Fibroblast of villous mesenchyme (primary cell): ENCODE measurements at places on chromosomes 3 and 15.

- DNase-seq: peak; percentile 76
These were observed 572.2 kb downstream of the MECOM start for GRCh38 chr3:169091196-169091823.

DNA sequence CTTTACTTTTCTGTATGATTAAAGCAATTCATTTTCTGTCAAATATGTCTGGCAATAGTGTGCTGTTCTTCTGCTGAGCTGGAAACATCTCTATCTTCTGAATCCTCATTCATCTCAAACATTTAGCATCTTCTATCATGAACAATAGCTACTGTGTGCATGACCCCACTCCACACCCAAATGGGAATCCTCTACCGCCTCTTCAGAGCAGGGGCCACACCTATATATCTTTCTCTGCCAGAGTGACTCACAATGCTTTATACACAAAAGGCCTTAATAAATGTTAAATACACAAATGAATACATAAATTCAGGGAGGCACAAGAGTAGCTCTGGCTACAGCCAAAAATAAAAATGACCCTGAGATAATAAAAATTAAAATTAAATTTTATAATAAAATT lies 8.0 kb downstream of the ALDH1A2 start:
- DNase-seq: no peak

GRCh38 chr15:87653646-87654045 lies 602.9 kb downstream of the NTRK3 start:
- no peak for DNase-seq

DNA sequence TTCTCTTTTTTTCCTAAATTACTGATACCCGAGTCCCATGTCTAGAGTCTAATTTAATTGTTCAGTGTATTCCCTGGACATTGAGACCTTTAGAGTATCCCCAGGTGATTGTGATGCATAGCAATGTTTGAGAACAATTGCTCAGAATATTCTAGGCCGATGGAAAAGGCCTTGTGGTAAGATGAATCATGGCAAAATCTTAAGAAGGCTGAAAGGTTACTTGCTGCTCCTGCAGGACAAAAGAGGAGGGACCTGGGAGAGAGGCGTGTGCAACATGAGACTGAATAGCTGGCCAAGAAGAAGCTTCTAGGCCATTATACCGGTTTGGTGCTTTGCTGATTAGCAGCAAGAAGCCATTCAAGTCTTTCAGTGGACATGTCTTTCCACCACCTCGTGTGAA lies 256.6 kb downstream of the ROBO2 start:
- no peak for DNase-seq

GRCh38 chr3:172203522-172204258 lies 164.3 kb downstream of the FNDC3B start:
- no peak for DNase-seq

GRCh38 chr15:93823971-93824913 lies 407.1 kb upstream of the MCTP2 start:
- no peak for DNase-seq

GRCh38 chr3:138923531-138923994 lies 23.4 kb downstream of the FOXL2 start:
- DNase-seq: peak; percentile 84

GRCh38 chr3:56754741-56755417 lies 46.9 kb downstream of the ARHGEF3 start:
- no peak for DNase-seq

DNA sequence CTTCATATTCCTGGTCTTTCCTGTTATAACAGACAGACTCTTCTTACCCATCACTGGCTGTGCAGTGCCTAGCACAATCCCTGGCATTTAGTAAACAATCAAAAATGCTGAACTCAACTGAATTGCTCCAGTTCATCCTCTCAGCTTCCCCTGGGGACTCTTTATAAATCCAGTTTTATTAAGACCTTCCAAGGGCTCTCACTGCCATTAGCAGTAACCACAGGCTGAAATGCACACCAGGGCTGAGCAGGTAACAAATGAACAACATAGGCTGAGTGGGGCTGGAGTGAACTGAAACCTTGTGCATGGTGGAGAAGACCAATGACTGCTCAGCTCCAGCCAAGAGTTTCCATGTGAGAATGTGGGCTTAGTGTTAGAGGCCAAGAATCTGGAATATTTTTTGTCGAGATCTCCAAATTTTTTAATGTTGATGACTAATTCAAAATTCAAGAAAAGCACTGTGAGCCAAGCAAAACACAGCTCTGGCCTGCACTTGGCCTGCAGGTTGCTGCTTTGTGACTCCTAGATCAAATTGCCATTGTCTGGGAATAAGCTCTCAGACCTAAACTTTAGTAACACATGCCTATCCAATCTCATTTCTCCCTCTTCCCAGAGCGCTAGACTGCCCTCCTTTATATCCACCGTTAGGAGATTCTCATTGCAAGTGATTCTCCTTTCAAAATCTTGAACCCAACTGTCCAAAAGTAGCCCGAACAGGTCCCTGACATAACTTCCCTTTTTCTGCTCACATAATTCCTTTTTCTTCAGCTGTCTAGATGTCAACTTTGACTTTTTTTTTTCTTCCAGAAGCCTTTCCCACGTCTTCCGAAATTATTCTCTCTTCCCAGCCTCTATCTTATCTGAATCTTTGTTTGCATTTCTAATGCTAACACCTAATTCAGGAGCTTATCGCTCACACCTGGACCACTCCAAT lies 7.4 kb downstream of the SQOR start:
- peak; percentile 76 for DNase-seq

GRCh38 chr15:95676500-95676899 lies 654.0 kb upstream of the NR2F2 start:
- no peak for DNase-seq
